AG08395 (cell line): ENCODE measurements at places on chromosomes 5 and 9.
A peak's percentile ranks its signal among the peaks of the same experiment; 100 is the strongest.

- DNase-seq: no peak
These were observed 330.1 kb downstream of the GLIS3 start for GRCh38 chr9:3969590-3970260.

GRCh38 chr9:84271921-84272556 is 68.5 kb downstream of the SLC28A3 start:
- DNase-seq: no peak

DNA sequence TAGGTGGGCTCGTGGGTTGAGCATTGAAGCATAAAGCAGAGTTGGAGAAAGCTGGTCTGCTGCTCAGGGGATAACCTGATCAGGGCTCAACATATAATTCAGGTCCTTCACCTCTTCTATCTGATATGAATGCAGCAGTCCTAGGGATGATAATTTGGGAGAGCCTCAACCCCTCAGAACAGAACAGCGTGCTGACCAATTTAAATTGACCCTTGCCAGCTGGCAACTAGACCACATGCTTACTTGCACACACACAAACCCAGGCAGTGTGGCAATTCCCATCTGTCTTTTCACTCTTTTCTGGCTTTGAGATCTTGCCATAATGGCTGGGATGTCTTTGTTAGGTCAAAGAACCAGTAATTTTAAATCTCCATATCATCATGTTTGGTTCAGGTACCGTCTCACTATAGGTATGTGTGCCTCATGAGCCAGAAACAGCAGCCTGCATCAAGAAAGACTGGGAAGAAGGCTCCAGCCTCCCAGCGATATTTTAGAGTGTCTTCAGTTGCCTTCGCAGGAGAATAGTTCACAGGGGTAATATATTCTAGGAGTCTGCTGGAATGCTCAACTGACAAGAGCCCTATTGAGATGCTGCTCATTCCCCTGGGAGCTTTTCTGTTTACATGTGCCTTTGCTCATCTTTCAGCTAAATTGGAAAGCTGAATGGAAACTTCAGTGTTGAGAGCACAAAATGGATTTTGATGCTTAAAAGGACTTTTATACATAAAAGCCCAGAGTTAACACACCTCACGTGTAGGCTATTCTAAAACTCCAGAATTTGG is 497.6 kb downstream of the RASEF start:
- no peak for DNase-seq

- no peak for DNase-seq
These were observed 198.8 kb upstream of the S1PR3 start for GRCh38 chr9:88792502-88792901.

DNA sequence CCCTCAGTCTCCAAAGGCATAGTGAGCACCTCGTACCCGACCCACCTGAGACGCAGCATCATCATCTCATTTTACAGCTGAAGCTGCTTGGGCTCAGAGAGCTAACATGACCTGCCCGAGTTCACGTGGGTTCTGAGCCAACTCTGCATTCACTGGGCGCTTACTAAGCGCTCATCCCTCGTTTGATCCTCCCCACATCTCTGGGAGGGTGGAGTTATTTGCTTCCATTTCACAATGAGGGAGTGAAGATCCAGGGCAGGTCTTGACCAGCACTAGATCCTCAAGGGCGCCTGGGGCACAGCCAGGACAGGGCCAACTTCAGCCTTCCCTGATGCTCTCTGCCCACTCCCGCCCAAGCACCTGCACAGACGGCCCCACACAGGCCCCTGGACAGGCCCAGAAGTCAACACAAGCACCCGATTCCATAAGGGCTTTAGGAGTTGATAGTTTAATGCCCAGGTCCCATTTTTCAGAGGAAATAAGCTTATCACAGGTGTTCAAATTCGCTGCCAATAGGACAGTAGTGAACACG is 80.8 kb downstream of the HRH2 start:
- no peak for DNase-seq

- no peak for DNase-seq
These were observed 176.8 kb downstream of the MACROH2A1 start for GRCh38 chr5:135222171-135222681.

DNA sequence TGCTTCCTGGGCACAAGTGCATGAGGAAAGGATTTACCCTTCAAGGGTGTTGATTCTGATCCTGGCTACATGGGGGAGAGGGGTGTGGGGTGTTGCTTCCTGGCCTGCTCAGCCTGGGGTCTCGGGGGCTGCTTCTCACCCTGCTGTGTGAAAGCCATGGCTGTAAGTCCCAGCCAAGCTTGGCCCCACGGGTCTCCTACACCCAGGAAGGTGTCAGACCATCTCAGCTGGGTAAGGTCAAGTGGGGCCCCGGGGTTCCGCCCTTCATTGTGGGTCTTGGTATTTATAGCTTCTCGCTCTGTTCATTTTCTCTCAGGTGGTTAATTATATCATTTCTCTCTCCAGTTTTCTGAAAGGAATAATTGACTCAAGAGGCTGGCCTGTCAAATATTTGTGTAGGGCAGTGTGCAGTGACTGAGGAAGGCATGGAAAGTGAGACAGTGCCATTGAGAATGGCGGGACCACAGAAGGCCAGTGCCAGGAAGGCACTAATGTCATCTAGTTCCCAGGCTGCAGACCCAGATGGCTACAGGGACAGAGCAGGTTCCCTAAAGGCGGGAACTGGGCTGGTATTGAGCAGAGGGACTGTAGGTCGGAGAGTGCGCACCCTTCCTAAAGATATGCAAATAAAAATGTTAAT is 126.0 kb downstream of the FOXD1 start:
- no peak for DNase-seq

- no peak for DNase-seq
These were observed 1378.7 kb upstream of the C9orf72 start for GRCh38 chr9:28951945-28952344.

- no peak for DNase-seq
These were observed 111.0 kb upstream of the HMHB1 start for GRCh38 chr5:143700994-143701393.

DNA sequence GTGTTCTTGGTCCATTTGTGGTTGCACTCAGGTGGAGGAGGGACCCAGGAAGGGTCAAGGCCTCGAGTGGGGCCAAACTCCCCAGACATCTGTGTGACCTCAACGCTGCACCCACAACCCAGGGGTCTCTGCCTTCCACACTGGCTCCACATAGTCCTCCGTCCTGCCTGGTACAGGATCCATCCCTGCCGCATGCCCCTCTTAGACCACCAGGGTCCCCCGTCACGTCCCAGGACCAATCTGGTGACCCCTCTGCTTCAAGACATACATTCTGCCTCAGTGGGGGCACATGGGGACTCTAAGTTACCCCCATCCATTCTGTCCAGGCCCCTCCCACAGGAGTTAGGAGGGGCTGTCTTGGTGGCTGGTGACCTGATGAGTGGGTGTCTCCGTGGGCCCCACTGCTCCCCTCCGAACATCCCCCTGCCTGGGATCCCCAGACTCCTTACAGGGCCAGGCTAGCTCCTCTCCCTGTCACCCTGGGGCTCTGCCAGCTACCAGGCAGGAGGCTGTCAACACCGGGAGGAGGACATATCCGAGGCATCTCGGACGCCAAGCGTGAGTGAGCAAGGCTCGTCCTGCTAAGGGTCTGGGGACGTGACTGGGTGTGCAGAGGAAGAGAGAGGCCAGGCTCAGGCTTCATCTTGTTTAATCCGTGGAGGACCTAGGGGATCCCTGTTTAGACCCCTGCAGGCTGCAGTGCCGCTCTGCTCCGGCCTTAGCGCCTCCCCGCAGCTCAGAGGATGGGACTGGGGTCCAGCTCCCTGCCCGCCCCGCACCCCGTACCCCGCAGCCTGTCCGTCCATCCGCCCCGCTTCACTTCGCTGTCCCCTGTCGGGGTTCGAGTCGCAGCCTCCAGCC is 32.3 kb downstream of the TSPAN17 start:
- DNase-seq: no peak

GRCh38 chr9:129434187-129434586 is 186.7 kb downstream of the C9orf50 start:
- no peak for DNase-seq

DNA sequence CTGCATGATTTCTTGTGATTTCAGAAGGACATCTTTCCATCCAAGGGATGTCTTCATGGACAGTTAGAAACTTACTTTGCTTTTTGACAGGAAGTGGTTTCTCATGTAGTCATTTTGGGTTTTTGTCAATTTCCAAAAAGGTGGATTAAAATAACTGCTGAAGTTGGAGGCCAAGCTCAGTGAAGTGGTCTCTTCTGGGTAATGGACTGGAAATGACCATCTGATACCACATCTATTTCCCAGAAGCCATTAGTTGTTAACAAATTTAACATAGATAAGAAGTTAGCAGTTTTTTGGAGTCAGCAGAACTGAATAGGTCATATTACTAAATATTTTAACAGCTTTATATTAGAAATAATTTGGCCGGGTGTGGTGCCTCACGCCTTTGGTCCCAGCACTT is 86.2 kb upstream of the MYO10 start:
- DNase-seq: no peak

DNA sequence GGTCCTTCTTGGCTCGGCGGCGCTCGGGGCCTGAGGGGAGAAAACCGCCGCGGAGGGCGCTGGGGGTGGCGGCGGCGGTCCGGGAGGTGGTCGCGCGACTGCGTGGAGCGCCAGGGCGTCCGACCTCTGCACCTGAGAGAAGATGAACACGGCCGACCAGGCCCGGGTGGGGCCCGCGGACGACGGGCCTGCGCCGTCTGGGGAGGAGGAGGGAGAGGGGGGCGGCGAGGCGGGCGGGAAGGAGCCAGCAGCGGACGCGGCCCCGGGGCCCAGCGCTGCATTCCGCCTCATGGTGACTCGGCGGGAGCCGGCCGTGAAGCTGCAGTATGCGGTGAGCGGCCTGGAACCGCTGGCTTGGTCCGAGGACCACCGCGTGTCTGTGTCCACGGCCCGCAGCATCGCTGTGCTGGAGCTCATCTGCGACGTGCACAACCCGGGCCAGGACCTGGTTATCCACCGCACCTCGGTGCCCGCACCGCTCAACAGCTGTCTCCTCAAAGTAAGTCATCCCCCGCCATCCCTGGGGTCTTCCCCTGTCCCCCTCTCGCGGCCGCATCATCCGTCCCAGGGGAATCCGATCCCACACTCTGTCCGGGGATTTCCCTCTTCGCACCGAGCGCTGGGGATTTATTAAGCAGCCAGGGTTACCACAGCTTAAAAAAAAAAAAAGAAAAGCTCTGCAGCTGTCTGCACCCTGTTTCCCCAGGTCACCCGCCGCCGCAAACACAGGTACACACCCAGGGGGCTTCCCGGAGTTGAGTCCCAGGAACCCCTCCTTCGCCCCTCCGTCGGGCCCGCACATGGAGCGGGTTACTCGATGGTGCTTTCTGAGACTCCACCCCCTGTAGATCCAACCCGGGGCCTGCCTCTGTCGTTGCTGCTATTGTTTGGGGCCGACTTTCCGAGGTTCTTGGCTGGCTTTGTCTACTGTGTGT is at the start of gene GTF3C4:
GTF3C4 (plus strand) TSS at position 8 of the 935 bp plus-strand sequence; CDS start at position 143, 135 bp downstream.
- peak; percentile 25 for DNase-seq

GRCh38 chr5:128674837-128675446 is 136.9 kb upstream of the FBN2 start:
- DNase-seq: peak; percentile 6

DNA sequence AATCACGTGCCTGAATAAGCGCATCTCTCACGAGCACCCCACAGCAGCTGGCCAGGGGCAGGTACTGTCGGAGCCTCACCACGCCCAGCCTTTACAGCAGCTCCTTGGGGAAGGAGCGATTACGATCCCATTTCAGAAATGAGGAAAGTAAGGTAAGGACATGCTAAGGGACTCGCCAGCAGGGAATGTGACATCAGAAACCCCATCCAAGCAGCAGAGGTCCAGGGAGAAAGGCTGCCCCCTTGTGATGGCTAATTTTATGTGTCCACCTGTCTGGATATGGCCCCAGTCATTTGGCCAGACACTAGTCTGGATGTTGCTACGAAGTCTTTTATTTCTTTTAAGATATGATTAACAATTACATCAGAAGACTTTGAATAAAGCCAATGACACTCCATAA is 77.3 kb downstream of the UBE2QL1 start:
- DNase-seq: peak; percentile 37

GRCh38 chr9:36762958-36763357 is 190.3 kb downstream of the MELK start:
- DNase-seq: no peak

DNA sequence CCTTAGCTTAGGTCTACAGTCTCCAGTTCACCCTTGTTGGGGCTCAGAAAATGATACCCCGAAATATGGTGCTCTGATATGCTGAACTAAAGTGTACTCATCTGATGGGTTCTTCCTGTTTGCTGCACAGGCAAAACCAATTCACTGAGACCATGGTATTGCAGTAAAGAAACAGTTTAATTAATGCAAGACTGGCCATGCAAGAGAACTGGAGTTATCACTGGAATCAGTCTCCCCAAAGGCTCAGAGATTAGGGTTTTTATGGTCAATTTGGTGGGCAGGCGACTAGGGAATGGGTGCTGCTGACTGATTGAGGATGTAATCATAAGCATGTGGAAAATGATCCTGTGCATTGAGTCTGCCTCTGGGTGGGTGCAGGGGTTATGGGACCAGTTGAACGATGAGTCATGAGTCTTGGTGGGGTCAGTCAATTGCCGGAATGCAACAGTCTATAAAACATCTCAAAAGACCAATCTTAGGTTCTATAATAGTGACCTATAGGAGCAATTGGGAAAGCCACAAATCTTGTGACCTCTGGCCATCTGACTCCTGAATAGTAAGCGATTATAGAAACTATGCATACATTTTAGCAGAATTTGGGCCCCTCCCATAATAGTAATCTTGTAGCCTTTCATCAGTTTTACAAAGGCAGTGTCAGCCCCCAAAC is 113.0 kb upstream of the ANKRD55 start:
- no peak for DNase-seq

DNA sequence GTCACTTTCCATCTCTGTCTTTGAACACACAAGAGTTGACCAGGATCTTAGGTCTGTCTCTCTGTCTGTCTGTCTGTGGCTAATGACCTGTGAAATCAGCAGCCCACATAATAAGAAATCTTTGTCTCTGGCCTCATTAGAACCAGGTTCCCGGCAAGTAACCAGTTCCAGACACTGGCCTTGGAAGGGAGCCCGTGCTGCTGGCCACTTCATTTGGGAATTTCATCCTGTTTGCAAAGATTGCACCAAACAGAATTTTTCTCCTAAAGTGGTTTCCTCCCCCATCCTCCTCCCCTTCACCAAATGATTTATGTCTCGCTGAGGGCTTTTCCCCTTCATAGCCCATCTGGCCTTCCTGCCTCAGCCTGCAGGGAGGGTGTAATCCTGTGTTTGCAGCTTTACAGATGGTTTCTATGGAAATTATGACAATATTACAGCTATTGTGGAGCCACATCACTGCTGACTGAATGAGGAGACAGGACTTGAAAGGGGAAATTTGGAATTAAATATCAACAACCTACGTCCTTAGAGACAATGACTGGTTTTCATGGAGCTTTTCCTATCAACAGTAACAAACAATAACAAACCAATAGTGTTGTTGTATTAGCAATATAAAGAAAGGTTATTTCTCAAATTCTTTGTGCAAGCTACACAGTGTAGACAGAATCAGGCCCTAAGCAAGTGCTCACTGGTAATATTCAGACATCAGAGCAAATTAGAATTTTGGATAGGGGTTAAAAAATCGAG is 25.7 kb downstream of the DPYSL3 start:
- peak; percentile 90 for DNase-seq

DNA sequence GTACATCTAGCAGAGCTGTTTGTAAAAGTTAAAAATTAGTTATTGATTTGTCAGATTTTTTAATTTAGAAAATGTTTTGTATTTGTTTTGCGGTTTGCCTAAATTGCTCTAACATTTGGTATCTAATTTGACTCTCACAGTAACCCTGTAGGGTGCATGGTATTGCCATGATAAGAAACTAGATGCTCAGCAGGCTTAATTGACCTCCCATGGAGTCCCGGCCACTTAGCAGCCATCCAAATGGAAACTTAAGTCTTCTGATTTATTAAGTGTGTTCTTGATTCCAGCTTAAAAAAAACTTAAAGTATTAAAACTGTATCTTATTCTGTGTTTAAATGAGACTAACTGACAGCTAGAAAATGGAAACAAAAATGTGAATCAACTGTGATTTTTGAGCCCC is 54.5 kb downstream of the CAST start:
- no peak for DNase-seq

GRCh38 chr9:121776739-121777637 is 125.6 kb downstream of the DAB2IP start:
- no peak for DNase-seq
